ENCODE measurements at places on chromosomes 12 and 14.

DNA sequence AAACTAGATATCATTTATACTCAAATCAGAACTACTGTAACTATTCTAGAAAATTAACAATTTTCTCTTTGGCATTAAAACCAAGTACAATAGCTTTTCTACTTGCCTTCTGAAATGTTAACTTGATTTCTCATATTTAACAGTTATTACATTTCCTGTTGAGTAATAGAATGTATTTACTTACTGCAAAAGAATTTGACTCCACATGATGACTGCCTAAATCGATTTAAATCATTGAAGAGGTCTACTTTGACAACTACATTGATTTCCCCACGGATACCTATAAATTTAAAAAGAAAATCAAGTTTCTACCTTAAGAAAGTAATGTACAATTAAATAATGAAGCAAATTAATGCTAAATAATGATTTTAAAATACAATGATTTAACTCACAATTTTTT is 18.9 kb downstream of the C2CD5 start:
- no peak for DNase-seq

DNA sequence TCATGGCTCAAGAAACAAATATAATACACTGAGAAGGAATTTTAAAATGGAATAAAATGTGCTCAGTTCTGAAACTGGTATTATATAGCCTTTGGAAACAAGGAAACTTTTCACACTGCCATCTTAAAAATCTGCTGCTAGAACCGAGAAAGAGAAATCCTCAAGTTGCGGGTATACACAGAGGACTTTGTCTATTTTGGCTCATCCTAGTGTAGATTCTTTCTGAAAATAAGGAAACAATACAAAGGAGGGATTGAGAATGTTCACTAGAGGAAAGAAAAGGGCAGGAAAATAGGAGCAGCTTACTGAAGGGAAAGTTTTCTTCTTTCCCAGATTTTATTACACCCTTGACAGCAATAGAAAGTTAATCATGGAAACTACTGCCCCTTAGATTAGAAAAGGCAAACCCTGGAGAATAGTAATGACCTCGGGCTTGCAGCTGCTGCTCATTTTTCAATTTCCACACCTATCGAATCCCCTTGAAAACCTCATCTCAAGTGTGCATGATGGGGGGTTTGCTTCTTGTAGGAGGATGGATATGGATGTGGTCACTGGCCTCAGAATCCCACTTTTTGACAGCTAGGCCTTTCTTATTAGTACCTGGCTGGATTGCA is 104.6 kb downstream of the DAAM1 start:
- no peak for DNase-seq

GRCh38 chr12:12202747-12203146 is 64.1 kb downstream of the LRP6 start:
- DNase-seq: no peak

GRCh38 chr12:98317939-98318899 is 197.2 kb upstream of the TMPO start:
- no peak for DNase-seq

Measured in AG04449 (cell line).